Thoracic aorta (tissue), 2 donors: ENCODE measurements at places on chromosomes 2 and 18.

DNA sequence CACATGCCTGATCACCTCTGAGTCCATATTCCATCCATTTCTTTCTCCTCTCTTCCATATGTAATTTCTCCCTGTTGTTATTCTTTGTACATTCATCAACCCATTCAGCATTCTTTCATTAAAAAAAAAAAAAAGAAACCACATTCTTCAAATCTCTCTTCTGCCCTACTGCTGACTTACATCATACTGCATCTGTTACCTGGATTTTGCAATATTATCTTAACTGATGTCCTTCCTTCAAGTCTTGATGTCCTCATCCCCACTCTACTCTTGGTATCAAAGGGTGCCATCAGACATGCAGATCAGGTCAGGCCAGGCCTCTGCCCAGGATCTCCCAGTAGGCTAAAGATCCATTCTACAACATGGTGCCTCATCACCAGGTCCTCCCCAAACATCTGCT, 90.6 kb downstream of the SGPP2 start:
- no peak for DNase-seq

DNA sequence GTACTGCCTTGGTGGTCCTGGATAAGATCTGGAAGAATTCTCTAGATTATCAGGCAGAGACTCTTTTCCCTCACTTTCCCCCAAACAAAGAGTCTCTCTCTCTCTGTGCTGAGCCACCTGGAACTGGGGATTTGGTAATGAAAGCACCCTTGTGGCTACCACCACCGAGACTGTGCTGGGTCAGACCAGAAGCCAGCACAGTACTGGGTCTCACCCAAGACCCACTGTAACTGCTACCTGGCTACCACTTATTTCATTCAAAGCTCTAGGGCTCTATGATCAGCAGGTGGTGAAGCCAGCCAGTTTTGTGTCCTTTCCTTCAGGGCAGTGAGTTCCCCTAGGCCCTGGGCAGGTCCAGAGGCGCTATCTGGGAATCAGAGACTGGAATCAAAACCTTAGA, 269.6 kb upstream of the CWC22 start:
- no peak for DNase-seq

GRCh38 chr2:79782576-79783452, 270.0 kb downstream of the CTNNA2 start:
- DNase-seq, result no peak

- no peak for DNase-seq
Observed at GRCh38 chr18:56575819-56576663, 62.4 kb downstream of the TXNL1 start.

- DNase-seq, result no peak
Observed at GRCh38 chr2:217903859-217904613, 98.8 kb downstream of the TNS1 start.

DNA sequence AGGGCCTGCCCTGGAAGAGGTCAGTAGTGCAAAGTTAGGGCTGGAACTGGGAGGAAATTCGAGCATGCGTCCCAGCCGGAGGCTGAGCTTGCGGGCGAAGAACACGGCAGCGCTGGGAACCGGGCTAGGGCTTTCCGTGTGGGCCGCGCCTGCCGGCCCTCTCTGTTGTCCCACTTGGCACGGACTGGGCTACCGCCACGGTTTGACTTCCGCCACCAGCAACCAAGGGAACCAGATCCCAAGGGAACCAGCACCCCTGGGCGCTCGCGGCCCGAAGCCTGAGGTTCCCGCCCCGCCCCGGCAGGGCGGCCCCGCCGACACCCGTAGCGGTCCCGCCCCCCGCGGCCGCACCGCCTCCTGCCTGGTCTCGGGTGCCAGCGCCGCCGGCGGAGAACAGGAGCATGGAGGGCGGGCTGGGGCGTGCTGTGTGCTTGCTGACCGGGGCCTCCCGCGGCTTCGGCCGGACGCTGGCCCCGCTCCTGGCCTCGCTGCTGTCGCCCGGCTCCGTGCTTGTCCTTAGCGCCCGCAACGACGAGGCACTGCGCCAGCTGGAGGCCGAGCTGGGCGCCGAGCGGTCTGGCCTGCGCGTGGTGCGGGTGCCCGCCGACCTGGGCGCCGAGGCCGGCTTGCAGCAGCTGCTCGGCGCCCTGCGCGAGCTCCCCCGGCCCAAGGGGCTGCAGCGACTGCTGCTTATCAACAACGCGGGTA, at the start of gene SPR:
Gene SPR (plus strand): TSS at position 377 of the 708 bp plus-strand sequence. CDS start 25 bp downstream, at position 402.
- no peak for DNase-seq

- no peak for DNase-seq
Observed at GRCh38 chr18:77131652-77132368, 773 bp downstream of the MBP start.

GRCh38 chr2:161754379-161754778, 130.2 kb downstream of the SLC4A10 start:
- DNase-seq, result no peak

- DNase-seq, result no peak
Observed at GRCh38 chr2:39431592-39432316, 5.3 kb downstream of the MAP4K3 start.

DNA sequence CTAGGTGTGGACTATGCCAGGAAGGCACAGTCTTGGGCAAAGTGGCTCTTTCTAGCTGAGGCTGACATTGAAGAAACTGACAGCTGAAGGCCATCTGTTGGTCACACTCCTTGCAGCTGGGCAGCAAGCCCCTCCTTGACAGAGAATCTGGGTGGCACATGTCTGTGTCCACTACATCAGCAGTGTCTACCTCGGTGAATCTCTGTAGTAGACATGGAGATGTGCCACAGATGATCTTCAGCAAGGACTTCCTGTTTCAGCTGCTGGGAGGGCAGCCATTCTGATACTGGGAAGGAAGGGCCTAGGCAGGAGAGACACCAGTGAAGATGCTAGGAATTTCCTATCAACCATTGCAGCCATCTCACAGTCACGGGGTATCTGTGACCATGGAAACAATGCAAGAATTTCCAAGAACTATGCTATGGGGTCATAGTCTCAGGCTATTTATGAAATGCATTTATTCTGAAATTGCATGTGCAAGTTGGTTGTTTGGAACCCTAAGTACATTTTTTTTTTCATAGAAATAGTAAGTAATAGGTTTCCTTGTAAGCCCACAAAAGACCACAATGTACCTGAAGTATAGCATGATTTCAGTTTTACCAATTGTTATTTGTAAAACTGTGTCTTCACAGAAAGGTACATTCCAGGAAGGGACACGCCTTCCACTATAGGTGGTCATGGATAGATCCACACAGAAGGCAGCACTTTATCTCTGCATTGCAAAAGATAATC, 63.8 kb upstream of the DARS1 start:
- DNase-seq, result no peak

- no peak for DNase-seq
Observed at GRCh38 chr2:187263675-187264560, 184.1 kb downstream of the CALCRL start.

GRCh38 chr2:123530004-123530403, 495.1 kb upstream of the CNTNAP5 start:
- DNase-seq, result no peak

DNA sequence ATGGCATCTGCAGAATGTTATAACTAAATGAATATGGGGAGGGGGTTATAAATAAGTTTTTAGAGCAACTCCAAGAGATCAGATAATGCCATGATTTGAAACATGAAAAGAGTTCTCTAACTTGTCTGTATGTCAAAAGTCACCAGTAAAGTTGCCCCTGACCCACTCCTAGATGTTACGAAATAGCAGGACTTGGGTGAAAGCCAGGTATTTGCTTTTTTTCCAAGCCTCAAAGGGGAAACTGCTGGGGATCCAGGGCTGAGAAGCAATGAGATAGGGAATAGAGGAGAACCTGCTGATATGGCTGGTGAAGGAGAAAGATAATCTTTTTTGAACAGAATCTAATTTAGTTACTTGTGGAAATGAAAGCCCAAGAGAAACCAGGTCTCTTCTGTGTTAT, 191.5 kb upstream of the CDH20 start:
- DNase-seq, result no peak

- DNase-seq, result no peak
Observed at GRCh38 chr2:233991196-233991595, 59.3 kb upstream of the SPP2 start.

DNA sequence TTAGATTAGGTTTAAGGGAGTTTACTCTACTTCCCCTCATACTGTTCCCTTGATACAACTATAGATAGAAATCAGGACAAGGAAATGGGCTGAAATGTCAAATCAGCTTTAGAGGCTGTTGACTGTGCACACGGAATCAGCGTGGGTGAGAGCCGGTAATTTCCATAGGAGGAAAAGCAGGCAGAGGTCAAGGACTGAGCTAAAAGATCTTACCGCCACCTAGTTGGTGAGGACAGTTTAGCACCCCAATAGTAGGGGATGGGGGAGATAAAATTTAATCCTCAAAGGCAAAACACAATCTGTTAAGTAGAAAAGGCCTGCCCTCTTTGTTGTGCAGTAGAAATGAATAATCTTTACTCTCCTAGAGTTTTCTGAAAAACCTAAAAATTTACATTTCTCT, 1154.5 kb upstream of the CHAC2 start:
- no peak for DNase-seq

GRCh38 chr18:7755753-7756475, 188.8 kb downstream of the PTPRM start:
- DNase-seq, result no peak

DNA sequence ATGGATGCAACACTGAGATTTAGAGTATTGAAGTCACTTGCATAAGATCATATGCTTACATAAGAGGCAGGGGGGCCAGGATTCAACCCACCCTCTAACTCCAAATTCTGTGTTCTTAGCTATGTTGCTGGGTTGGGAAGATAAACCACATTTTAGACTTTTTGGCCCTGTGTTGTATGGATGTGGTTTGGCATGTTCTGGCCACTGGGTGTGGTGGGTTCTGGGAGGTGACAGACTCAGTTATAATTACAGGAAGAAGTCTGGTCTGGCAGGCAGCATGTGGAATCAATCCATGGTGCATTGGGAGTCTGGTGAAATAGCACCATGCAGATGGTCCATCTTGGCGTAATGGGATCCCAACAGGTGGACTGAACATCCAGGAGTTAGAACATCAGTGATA, 138.9 kb downstream of the LTBP1 start:
- no peak for DNase-seq

- no peak for DNase-seq
Observed at GRCh38 chr2:134670955-134671354, 47.8 kb downstream of the TMEM163 start.

DNA sequence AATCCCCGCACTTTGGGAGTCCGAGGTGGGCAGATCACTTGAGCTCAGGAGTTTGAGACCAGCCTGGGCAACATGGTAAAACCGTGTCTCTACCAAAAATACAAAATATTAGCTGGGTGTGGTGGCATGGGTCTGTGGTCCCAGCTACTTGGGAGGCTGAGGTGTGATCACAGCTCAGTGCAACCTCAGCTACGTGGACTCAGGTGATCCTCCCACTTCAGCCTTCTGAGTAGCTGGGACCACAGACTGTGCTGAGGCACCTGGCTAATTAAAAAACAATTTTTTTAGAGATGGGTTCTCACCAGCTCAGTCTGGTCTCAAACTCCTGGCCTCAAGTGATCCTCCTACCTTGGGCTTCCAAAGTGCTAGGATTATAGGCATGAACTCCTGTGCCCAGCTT, 23.4 kb downstream of the ANKRD12 start:
- DNase-seq, result no peak

DNA sequence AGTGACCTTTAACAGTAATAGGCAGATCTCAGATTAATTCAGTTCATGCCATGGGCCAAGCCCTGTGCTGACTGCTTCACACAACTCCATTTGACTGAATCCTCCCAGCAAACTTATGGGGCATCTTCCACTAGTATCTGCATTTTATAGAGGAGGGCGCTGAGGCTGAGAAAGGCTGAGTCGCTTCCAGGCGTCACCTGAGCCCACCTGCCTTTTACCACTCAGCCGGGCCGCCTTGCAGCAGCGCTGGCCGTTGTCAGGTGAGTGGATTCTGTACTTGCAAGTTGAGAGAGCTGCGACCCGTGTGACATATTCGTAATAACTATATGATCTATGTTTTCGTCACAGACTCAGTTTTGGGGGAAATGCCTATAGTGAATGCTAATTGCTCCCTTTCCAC, 59.3 kb upstream of the B3GNT7 start:
- DNase-seq, result no peak

- DNase-seq, result no peak
Observed at GRCh38 chr18:61127714-61128467, 205.3 kb upstream of the CDH20 start.

DNA sequence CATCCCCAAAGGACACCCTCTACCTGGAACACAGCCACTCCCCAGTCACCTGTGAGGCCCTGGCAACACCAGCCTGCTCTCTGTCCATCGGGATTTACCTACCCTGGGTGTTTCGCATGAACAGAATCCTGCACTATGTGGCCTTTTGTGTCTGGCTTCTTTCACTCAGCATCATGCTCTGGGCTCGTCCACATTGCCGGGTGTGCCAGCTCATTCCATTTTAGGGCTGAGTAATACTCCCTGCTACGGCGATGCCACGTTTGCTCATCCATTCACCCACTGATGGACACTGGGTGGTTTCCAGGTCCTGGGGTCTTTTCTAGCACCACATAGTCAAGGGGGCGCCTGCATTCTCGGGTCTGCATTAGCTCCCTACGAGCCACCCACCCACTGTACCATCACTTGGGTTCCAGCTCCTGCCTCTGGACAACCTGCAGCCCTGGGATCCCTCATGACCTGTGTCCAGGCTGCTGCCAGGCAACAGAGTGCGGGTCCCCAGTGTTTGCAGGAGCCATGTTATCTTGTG, 22.0 kb downstream of the KCNF1 start:
- no peak for DNase-seq

- no peak for DNase-seq
Observed at GRCh38 chr2:172196768-172197431, 94.2 kb upstream of the DLX2 start.

DNA sequence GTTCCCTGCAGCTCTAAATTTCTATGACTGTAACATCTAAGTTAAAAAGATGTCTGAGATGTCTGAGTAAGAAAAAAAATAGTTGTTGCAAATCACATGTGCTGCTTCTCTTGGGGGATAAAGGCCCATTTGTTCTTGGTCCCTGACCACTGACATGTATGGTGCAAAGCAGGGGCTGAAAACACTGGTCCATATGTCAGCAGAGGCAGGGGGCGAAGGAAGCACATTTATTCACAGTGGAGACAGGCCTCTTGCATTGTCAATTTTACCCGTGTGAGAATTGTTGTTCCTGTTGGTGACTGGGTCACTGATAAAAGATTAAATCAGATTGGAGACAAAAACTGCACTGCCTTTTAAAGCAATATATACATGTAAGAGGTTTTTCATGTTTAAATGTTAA, 38.8 kb downstream of the PRKCE start:
- DNase-seq, result no peak

DNA sequence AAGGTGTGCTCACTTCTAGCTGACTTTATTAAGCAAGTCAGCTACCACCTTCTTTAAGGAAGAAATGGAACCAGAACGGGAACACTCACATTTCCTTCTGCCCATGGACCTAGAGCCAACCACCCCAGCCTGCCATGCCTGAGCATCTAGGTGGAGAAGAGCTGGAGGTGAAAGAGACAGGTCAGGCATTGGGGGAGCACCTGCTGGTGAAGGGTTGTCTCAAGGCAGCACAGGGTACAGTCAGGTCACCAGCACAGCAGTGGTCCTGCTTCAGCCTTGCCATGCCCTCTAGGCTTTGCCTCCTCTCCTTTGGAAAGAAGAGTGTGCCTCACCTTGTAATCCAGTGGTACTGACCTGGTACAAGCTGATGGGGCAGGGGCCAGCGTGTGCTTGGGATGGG, 107.9 kb downstream of the KCNF1 start:
- DNase-seq, result no peak
